CD4-positive, CD25-positive, alpha-beta regulatory T cell (primary cell): ENCODE measurements at places on chromosomes 4 and X. TPM values are rescaled to one million over a fixed set of nuclear protein-coding genes. Genes with fewer than 3 reads are reported as not detected.

GRCh38 chrX:151570561-151570960 lies 7.1 kb downstream of the PASD1 start:
- H3K4me1 ChIP-seq = no peaks in the 10 kb centered on the region
- no peaks in the 10 kb centered on the region for H3K36me3 ChIP-seq
- H3K27ac ChIP-seq = no peak overlapping the region
- H3K27me3 ChIP-seq = no peaks in the 10 kb centered on the region
- H3K4me3 ChIP-seq = no peak overlapping the region
- no peak for DNase-seq

The PAGE4 gene
- total RNA-seq = not detected

GRCh38 chr4:92120810-92121498 lies 182.8 kb upstream of the GRID2 start:
- no peak overlapping the region for H3K27ac ChIP-seq
- no peaks in the 10 kb centered on the region for H3K36me3 ChIP-seq
- H3K4me3 ChIP-seq = no peak overlapping the region
- H3K27me3 ChIP-seq = no peaks in the 10 kb centered on the region

DNA sequence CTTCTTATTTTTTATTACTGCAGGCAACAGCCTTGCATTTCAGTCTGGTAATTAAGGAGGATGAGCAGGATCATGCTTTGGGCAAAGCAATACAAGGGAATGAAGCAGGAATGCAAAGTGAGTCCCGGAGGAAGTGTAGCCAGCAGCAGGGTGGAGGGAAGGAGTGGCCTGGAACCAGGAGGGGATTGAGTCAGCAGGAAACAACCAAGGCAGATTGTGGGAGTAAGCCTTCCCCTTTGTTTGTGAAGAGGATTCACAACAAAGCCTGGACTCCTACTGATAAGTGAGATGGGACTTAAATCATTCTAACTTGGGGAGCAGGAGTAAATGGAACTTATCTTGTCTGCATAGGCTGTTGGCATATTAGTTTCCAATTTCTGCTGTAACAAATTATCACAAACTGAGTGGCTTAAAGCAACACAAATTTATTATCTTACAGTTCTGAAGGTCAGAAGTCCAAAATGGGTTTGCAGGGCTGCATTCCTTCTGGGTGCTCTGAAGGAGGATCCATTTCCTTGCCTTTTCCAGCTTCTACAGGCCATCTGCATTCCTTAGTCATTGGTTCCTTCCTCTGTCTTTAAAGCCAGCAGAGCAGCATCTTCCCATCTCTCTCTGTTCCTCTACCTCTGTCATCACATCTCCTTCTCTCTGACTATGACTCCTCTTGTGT lies 93.2 kb upstream of the AP1S2 start:
- H3K4me1 ChIP-seq = no peaks in the 10 kb centered on the region
- no peaks in the 10 kb centered on the region for H3K36me3 ChIP-seq
- no peak overlapping the region for H3K27ac ChIP-seq
- no peak for DNase-seq
- no peaks in the 10 kb centered on the region for H3K27me3 ChIP-seq

DNA sequence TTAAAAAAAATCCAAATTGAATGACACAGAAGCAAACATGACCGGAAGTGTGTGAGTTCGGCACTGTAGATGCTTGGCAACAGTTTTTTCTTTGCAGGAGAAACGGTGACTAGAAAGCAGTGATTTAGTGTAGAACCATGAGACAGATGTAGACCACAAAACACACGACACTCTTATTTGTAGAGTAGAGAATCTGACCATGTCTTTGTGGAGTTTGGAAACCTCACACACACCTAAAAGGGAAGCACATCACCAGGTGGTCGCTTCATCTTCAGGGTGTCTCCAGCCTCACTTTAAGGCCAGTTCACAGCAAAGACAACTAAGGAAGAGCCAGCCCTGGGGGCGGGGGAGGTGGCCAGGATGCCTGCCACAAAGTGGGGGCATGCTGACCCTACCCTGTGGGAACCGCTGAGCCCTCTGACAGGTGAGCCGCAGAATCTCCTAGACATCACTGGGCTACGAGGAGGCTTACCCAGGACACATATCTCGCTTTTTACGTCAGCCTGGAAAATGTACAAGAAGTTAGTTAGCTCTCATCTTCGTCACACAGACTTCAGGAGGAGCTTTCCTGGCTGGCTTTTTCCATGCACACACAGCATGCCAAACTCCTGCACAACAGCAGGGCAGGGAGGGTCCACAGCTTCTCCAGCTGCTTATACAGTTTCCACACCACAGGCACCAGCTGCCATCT lies 64.4 kb upstream of the PDLIM3 start:
- H3K4me3 ChIP-seq = no peak overlapping the region
- H3K4me1 ChIP-seq = no peaks in the 10 kb centered on the region
- H3K36me3 ChIP-seq = no peaks in the 10 kb centered on the region
- no peak for DNase-seq
- peaks cover 2% of the 10 kb centered on the region for H3K27me3 ChIP-seq
- H3K27ac ChIP-seq = no peak overlapping the region

The POF1B gene
- total RNA-seq = 0.57 TPM

GRCh38 chr4:158805635-158806471 lies 37.0 kb downstream of the FNIP2 start:
- H3K27me3 ChIP-seq = no peaks in the 10 kb centered on the region
- H3K4me1 ChIP-seq = no peaks in the 10 kb centered on the region
- no peak overlapping the region for H3K27ac ChIP-seq
- no peaks in the 10 kb centered on the region for H3K36me3 ChIP-seq
- no peak overlapping the region for H3K4me3 ChIP-seq
- DNase-seq = no peak

The CWH43 gene
- total RNA-seq = not detected

- H3K4me1 ChIP-seq = peaks cover 56% of the 10 kb centered on the region
- peak overlapping the region; percentile 7 for H3K4me3 ChIP-seq
- DNase-seq = no peak
- no peaks in the 10 kb centered on the region for H3K27me3 ChIP-seq
- H3K36me3 ChIP-seq = no peaks in the 10 kb centered on the region
These were observed 1.9 kb upstream of the TBC1D14 start for GRCh38 chr4:6907658-6908191.

DNA sequence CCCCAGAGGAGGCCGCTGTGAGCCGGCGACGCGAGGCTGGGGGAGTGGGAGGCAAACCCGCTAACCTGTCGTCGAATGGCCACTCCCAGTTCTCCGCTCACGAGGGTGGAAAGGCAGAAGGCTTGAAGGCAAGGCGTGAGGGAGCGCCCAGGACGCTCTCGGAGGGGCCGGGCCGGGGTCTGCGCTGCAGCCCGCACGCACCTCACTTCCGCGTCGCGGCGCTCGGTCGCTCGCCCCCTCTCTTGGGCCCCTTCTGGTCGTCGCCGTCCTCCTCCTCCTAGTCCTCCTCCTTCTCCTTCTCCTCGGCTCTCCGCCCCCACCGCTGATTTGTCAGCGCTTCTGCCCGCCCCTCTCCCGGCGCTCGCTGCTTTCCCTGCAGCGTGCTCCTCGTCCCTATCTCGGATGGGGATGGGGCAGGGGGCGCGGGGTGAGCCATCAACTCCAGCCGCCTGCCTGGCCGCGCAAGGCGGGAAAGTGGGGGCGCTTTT lies at the start of gene SNCA:
SNCA (minus strand) TSS at position 265 of the 488 bp plus-strand sequence. CDS start 1,494 bp downstream, outside the sequence.
- no peak for DNase-seq
- peaks cover 21% of the 10 kb centered on the region for H3K4me1 ChIP-seq
- H3K27ac ChIP-seq = no peak within 1 kb of the TSS
- H3K4me3 ChIP-seq = peak within 1 kb of the TSS; percentile 37
- no peaks in the 10 kb centered on the region for H3K36me3 ChIP-seq
